ENCODE measurements at places on chromosomes 16 and 17.

DNA sequence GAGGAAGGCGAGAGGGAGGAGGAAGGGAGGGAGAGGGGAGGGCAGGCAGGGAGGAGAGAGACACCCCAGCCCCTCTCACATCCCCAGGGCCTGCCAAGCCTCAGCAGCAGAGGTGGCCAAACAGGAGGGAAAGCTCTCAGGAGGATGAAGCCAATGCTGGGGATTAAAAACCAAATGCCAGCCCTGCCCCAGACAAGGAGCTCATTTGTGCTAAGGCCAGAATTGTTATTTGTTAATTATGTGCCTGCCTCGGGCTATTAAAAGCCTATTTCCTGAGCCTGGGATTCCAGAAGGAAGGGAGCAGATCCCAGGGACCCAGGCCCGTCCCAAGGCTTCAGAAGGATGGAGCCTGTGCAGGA, 27.9 kb upstream of the GINS2 start:
- DNase-seq: no peak

DNA sequence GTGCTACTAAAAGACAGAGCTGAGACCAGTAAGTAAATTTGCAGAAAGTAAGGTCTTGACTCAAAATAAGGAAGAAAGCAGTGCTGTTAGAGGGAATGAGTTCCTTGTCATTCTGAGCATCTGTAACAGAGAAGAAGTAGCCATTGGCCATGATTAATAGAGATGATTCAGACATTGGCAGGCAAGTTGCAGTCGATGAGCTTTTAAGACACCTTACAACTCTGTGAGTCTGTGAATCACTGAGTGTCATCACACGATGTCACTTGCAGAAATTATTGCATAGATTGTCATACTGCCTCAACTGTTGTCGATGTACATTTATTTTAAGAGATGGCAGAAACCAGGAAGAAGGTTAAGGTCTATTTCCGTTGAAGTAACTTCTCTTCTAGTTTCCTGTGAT, 201.1 kb upstream of the CDH13 start:
- DNase-seq: no peak

GRCh38 chr16:55521792-55522191, 12.9 kb downstream of the LPCAT2 start:
- DNase-seq: no peak

- no peak for DNase-seq
Measured at GRCh38 chr16:23896832-23897821, 61.3 kb downstream of the PRKCB start.

GRCh38 chr17:81902023-81902652, at the start of gene NPB:
Gene NPB, plus strand, starts transcription at chr17:81902238. Its CDS starts 40 bp downstream, at chr17:81902278.
- DNase-seq: no peak

DNA sequence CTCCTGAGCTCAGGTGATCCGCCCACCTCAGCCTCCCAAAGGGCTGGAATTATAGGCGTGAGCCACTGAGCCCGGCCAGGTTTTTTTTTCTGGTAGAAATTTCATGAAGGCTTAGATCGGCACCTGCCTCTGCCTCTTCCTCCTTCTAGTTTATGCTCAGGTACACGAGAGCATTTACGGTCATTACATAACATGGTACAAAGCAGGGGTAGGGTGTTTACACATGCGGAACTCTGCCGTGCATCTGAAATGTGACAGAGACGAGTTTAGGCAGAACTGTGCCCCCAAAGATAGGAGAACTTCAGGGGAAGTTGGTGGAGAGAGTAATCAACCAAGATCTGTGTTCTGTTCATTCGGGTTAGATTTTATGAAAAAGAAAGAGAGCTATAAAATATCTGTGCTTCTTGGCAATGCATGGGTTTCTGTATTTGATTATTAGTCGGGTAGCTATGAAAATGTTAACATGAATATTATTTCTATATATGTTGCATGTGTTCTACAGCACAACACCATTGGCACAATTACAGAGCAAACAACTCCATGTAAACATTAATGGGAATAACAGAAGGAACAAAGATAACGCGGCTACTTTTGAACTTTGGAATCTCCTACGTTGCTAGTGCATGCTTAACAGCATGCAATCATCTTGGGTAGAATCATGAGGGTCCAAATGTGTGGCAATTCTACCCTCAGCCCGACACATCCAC, 23.5 kb upstream of the MAP2K6 start:
- no peak for DNase-seq

DNA sequence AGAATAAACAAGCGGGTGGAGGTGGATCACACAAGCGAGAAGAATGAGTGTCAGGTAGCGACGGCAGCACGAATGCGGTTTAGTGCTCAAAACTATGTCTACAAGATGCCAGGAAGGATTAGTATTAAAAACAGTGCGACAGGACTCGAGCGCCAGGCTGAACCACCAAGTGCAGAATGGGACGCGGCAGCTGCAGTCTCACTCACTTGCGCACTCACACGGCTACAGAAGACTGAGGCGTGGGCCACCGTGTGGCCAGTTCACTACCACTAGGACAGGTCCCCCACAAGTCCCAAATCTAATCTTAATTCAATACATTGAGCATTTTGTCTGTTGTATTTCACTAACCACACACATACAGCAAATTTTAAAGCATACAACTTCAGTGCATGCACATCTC, 35.7 kb upstream of the TRAP1 start:
- no peak for DNase-seq

DNA sequence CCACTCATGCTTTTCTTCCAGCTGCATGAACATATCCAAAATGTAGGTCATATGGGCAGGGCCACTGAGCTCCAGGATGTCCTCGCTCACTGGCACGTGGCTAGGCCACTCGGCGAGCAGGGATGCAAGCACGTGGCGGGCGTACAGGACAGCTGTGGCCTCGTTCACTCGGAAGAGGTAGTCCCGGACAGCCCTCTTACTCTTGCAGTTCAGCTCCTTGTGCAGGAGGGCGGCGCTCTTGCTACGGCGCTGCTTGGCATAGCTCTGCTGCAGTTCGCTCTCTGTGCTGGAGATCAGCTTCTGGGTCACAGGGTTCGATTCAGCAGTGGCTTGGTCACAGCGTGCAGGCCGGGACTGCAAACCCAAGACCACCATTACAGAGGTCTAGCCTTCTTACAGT, 53.1 kb upstream of the ATP2A3 start:
- DNase-seq: no peak

DNA sequence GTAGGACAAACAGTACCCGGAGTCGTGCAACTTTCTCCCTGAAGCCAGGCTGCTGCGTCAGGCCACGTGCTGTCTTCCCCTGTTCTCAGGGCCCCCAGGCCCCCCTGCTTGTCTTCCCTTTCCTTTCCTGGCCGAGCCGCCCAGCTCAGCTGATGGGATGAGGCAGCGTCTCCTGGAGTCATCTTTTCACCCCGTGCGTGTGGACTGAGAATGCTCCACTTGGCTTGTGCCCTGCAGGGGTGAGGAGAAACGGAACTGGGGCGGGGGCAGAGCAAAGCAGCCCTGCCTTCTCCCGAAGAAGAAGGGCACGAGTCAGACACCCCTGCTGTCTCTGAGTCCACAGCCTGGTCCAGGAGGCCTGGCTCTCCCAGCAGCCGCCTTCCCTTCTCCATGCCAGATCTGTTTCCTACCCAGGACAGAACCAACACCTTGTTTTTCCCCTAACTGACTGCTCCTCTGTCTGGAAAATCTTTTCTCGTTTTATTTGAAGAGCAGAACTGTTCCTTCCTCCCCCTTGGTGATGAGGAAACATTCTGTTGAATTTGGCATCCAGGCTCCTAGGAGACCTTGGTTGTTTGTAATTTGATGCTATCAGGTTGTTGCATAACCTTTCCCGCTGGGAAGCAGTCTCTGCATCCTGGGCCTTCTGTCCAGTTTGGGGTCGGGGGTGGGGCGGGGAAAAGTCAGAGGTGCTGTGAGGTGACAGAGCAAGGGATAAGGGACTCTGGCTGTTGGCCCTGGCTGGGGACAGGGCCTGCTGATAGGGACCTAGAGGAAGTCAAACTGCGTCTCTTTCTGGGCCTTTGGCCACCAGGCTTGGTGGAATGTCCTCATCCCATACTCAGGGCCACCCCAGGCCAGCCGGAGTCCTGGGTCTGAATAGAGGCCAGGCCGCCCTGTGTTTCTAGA, 78.8 kb downstream of the WIPI1 start:
- DNase-seq: no peak

- DNase-seq: no peak
Measured at GRCh38 chr17:67157732-67158639, 87.0 kb downstream of the HELZ start.

Data from CD8-positive, alpha-beta T cell (primary cell).